ENCODE measurements at places on chromosomes 11 and 22. TPM values are rescaled to one million over a fixed set of nuclear protein-coding genes. Genes with fewer than 3 reads are reported as not detected.

ARHGEF17 gene
- polyA plus RNA-seq = 36.2 TPM

ABCC8 gene
- polyA plus RNA-seq = not detected

RASGRP2 gene
- polyA plus RNA-seq = 55.2 TPM

DDTL gene
- 2.9 TPM for polyA plus RNA-seq

VSIG10L2 gene
- not detected for polyA plus RNA-seq

CCDC15 gene
- polyA plus RNA-seq = 3.1 TPM

HOATZ gene
- 0.08 TPM for polyA plus RNA-seq

- no peak for DNase-seq
These were observed 1484.2 kb downstream of the BRD1 start for GRCh38 chr22:48343461-48343860.

- DNase-seq = peak; percentile 90
These were observed 59.4 kb upstream of the A4GALT start for GRCh38 chr22:42780070-42780540.

DNA sequence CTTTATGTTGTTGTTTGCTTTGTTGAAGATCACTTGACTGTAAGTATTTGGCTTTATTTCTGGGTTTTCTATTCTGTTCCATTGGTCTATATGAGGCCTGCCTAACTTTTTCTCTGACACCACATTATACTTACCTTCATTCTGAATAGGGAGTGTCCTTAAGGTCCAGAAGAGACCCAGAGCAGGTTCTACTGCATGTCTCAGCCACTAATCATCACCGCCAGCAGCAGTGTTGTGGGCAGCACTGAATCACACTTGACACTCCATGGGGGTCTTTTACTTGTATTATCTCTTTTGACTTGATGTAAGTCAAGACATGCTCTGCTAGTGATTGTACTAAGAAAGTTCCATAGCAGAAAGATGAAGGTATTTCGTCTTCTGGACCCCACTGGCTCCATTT lies 274.9 kb downstream of the TENM4 start:
- DNase-seq = no peak

DNA sequence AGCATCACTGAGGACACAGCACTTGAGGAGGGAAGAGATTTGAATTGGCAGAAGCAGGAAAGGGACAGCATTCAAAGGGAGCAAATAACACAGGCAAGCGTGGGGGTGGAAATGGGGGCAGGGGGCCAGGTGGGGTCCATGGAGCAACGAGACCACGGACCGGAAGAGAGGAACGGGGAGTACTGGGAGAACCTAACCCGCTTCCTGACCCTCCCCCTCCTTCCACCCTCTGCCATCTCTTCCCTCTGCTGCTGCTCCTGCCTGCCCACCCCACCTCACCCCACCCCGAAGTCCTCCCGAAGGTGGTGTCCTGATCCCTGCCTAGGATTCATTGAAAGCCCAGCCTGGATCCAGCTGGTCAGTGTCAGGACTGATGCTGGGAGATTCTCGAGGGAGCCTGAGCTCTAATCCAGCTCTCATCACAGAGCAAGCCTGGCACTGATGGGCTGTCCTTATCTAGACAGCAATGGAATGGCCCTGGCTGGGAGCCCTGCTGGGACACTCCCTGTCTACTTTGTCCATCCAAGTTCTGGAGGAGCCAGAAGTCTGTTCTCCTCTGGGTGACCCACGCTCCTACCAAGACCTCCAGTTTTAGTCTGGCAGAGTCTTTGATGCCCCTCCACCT lies 105.0 kb downstream of the TRIM29 start:
- no peak for DNase-seq

GRCh38 chr11:134654161-134654915 lies 242.3 kb upstream of the B3GAT1 start:
- DNase-seq = no peak

DNA sequence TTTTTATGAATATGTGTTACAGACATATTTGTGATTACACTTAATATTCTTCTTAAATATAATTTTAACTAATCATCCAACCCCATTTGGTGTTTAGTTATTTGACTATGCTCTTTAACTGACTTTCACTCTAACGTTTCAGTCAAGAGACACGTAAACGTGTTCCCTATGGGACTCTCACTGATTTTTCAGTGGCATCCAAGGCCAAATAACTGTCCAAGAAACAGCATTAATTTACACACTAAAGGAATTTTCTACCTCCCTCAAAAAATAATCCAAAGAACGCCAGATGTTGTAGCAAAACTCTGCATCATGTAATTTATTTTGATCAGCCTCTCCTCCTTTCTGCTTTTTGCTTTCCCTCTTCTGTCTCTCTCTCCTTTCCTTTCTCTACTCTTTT lies 44.0 kb upstream of the NOX4 start:
- no peak for DNase-seq

DNA sequence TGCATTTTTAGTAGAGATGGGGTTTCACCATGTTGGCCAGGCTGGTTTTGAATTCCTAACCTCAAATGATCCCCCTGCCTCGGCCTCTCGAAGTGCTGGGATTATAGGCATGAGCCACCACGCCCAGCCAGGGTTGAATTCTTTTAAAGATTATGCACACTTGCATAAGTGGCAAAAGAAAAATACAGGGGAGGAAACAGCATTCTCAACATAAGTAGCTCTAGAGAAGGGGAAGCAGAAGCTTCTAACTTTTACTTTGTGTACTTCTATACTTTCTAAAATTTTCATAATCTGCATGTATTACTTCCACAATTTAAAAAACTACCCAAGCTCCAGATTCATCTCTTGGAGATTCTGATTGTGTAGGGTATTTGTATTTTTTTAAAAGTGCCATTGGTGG lies 108.0 kb downstream of the SLC1A2 start:
- no peak for DNase-seq

GRCh38 chr11:107695446-107695845 lies 16.4 kb downstream of the SLN start:
- DNase-seq = no peak

DNA sequence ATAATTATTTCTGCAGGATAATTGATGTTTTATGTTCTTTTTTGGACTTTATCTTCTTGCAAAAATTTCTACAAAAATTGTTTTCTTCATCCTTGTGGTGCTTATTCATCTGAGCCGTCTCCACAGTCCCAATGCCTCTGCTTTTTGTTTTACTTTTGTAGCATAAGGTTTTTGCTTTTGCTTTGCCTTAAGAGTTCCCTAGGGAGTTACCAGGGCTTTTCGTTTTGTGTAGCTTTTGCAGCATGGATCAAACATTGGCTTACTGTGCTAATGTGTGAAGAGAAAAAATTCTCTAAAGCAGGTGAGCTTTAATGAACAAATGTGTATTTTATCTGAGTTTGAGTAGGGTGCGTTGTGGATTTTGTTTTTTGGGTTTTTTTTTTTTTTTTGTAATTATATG lies 11.8 kb downstream of the XBP1 start:
- DNase-seq = no peak

GRCh38 chr22:28892175-28892731 lies 8.9 kb downstream of the ZNRF3 start:
- no peak for DNase-seq

- DNase-seq = no peak
These were observed 117.3 kb downstream of the TTC28 start for GRCh38 chr22:28562324-28562723.

GRCh38 chr22:33747576-33748180 lies 172.6 kb downstream of the LARGE1 start:
- no peak for DNase-seq

DNA sequence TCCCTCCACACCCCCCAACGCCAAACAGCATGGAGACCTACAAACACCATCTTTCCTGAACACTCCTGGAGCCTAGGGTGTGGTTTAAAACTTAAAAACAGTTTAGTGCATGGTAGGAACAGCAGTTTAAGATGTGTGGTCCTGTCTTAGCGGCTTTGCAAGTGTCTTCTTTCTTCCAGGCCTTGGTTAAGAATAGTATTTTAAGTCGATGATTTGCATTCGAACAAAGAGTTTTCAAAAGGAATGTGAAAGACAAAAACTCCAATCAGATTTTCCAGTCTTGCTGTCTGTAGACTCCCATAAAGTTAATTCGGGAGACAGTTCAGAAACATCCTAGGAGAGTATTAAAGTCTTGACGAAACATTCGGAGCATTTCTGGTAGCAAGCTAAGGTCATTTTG lies 3.7 kb downstream of the FGF4 start:
- DNase-seq = no peak

GRCh38 chr11:11463405-11463804 lies 110.4 kb upstream of the CSNK2A3 start:
- DNase-seq = no peak

GRCh38 chr22:37234736-37235711 lies 9.0 kb downstream of the RAC2 start:
- no peak for DNase-seq

GRCh38 chr11:47979378-47980087 lies 826 bp upstream of the PTPRJ start:
- no peak for DNase-seq

DNA sequence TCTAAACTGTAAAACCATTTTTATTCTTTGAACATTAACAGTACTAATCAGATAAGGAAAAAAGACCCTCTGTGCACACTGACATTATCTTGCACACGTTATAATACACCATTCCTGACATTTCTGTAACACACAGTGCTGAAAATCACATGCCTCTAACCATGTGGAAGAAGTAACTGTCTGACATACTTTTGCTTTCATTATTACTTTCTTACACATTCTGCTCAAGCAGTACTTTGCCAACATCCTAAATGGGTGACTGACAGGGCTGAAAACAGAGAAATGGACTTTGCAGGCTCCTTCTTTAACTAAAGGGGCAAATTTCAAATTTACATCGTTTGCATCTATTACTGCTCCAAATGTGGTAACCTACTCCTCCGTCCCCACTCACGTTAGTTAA lies 22.8 kb upstream of the TP53AIP1 start:
- no peak for DNase-seq

GRCh38 chr11:111652184-111652583 lies 49.9 kb downstream of the SIK2 start:
- no peak for DNase-seq

DNA sequence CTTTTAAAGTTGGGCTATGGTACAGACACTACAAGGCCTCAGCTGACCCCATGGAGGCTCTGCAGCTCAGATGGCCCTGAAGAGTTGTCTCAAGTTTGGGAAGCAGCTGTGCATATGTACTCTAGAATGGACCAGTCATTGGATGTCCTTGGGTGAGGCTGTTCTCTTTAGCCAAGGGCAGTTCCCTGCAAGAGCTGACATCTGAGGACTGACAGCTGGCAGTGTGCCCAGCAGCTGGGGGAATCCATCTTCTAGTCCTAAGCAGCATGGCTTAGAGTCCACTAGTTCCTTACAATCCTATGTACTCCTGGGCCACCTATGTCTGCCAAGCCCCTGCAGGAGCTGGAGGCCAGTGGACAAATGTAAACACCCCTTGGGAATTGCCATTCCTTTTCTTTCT lies 76.5 kb downstream of the C11orf91 start:
- peak; percentile 54 for DNase-seq

DNA sequence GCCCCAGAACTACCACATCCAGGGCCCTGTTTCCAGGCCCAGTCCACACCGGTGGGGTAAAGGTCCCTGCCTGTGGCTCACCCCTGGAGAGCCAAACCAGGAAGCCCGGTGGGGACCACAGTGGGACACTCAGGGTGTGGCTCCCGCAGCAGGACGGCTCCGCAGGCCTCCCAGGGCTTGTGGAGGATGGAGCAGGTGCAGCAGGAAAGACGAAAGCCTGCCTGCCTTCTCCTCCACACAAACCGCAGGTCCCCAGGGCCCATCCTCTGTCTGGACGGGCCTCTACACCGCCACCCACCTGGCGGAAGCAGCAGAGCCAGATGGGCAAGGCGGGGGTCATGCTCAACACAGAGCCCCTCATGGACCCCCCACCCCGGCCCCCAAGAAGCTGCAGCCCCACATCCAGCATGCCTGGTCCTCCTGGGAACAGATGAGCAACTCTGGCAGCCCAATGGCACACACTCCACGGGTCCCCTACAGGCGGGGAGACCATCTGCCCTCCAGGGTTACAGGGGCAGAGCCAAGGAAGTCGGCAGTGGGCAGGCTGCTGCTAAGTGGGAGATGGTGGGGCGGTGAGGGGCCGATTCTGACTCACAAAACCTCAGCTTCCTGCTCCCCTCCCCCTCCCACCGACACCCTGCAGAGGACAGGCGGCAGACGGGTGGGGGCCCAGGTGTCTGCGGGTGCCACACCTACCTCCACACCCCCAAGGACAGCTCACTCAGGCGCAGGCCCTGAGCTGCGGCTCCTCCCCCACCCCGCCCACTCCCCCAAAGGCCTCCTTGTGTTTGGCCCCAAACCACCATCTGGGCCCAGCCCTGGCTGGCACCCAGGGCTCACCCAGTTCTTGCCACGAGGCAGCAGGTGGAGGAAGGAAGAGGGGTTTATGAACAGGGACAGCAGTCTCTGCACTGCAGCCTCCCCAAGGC lies 5.2 kb downstream of the SBF1 start:
- no peak for DNase-seq

DNA sequence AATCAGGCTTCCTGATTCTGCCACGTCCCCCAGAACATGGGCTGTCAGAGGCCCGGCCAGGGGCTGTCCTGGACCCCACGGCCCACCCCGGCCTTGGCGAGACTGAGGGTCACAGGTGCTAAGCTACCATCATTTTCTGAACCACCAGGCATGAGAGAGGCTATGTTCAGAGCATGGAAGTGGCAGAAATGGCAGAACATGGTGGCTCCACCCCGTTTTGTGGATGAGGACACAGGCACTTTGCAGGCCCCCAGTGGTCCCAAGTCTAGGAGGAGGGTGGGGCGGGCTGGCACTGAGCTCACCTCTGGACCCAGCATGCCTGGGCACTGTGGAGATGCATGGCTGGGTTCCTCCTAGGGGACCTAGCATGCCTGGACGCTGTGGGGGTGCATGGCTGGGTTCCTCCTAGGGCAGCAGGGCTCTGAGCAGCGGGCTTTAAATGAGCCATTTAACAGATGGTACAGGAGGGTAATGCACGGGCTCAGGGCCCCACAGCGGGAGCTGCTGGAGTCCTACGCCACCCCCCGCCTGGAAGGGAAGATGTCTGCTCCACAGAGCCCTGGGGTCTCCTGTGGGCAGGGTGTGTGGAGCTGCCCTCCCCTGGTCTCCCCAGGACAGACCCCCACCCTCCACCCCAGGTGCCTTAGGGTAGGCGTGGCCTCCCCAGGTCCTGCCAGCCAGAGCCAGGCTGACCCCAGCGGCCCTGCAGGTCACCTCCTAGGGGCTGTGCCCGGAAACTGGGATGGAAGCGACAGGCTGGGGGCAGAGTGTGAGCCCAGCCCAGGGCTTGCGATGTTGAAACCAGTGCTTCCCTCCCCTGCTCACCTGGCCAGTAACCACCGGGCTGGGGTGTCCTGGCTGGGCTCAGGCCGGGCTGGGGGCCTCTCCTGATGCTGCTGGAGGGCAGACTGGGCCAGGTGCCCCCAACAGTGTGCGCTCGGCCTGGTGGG lies 6.1 kb upstream of the MUC5AC start:
- DNase-seq = no peak
